Fibroblast of upper back skin (primary cell): ENCODE measurements at places on chromosomes 6 and 20.

DNA sequence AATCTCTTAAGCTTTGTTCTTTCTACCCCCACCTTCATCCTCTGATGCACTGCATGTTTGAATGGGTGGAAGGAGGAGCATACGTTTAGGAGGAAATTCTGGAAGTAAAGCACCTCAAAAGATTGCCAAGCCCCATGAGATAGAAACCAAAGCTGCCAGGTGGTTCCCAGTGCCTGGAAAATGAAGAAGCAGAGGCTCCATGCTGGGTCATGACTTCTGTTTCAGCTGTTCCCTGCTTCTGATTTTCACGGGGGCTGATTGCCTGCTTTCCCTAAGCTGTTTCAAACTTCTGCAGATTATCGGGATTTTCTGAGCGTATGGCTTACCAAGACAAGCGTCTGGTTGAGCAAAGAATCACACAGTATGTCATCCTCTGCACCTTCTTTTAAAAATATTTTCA is 87.5 kb upstream of the SYNDIG1 start:
- DNase-seq, result no peak

DNA sequence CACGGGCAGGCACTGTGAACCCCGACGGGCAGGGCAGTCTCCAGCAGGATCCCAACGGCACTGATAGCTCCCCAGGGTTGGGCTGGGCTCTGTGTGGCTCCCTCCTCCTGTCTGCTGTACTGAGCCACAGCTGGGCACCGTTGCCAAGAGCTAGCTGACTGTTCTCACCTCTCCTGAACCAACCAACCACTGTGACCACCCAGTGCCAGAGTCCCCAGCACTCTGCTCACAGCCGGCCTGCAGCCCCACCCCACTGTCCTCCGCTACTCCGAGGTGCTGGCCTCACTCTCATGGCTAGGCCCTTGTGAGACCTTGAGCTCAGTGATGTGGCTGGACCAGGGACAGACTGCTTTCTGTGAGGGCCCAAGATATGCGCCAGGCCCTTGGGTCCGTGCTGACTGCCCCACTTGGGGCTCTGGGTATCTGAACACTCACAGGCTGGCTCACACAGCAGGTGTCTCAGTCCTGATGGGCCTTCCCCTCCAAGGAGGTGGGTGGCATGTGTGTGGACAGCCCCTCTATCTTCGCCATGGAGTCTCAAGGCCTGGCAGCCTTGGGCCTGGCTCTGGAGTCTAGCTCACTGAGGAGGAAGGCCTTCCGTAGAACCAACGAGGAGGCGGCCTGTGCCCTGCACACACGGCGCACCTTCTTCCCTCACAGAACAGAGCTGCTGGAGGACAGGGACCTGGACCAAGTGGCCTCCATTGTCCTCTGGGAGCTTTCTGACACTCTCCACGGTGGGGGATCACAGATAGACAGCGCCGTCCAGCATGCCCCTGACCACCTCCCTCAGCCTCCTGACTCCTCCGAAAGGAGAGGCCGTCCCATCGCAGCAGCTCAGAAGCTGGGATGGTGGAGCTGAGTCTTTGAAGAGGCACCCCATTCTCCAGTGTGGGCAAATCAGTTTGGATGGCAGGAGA is 53.5 kb downstream of the TCP11 start:
- DNase-seq, result no peak

GRCh38 chr20:47228654-47229053 is 127.8 kb downstream of the ZMYND8 start:
- DNase-seq, result no peak

- DNase-seq, result no peak
These were observed 96.2 kb downstream of the RREB1 start for GRCh38 chr6:7203939-7204338.

GRCh38 chr6:75563032-75563431 is 38.6 kb upstream of the SENP6 start:
- DNase-seq, result peak; percentile 26

GRCh38 chr6:33072508-33073100 is 845 bp downstream of the HLA-DPA1 start:
- no peak for DNase-seq

- DNase-seq, result no peak
These were observed 2.4 kb downstream of the SLC29A1 start for GRCh38 chr6:44225579-44226325.
